ENCODE measurements at places on chromosomes 1 and 21. TPM values are rescaled to one million over a fixed set of nuclear protein-coding genes. Genes with fewer than 3 reads are reported as not detected.
A peak's percentile ranks its signal among the peaks of the same experiment; 100 is the strongest.

FMO4 gene
- 0.32 TPM for total RNA-seq

DNA sequence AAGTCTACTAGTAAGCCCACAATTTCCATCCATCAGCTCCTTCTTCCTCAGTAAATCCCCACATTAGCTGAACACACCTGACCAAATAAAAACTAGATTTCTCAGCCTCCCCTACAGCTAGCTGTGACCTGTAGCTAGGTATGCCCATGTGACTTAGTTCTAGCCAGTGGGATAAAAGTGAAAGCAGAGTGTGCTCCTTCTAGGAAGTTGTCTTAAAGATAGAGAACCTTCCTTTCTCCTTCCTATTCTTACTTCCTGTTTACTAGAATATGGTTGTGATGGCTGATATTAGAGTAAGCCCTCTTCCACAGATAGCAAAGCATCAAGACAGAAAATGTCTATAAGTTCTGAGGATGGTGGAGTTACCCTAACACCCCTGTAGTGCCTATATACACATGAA is 67.0 kb downstream of the PIK3R3 start:
- no peak for DNase-seq

MAP3K21 gene
- 6.4 TPM for total RNA-seq

DNA sequence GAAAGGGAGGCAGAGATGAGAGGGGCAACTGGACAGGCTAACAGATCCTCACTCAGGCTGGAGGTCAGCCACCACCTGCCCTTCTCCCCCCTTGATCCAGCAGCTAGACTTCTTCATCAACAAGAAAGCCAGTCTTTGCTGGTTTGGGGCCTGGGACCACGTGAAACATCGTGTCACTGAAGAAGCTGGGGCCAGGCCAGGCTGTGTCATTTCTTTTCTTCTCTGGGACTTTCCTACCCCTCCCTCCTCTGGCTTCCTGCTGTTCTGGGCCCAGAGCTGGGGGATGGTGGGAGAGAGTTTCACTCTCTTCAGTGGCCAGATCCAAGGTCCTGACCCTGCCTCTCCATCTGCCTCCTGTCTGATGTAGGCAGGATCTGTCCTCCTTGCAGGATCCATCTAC is 18.1 kb upstream of the SLC26A9 start:
- peak; percentile 27 for DNase-seq

DNA sequence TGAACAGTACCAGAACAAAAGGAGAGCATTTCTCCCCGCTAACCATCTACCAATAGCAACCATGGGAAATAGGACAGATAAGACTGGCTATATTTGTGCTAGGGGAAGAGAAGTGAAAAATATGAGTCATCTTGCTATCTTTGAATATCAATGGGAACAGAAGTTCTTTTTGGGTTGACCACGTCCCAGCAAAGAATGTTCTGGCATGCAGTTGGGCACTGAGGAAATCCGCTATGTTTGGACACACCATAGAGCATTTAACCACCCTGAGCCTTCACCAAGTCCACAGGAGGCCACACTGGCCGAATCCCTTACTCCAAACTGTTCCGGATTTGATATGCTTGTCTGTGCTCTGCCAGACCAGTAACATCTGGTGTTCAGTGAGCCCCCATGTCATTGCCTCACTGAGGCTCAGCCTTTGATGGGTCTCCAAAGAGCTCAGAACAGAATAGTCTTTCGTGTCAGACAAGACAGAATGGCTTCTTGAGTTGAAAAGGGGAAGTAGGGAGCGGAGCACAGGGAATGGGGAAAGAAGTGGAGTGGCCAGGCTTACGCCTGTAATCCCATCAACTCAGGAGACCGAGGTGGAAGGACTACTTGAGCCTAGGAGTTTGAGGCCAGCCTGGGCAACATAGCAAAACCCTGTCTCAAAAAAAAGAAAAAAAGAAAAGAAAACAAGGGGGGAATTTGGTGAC is 81.4 kb downstream of the SMYD2 start:
- DNase-seq: peak; percentile 18

- DNase-seq: no peak
Measured at GRCh38 chr1:161285521-161285920, 24.2 kb downstream of the MPZ start.

LPAR3 gene
- 4.1 TPM for total RNA-seq

- no peak for DNase-seq
Measured at GRCh38 chr1:147665521-147665920, 4.8 kb downstream of the ACP6 start.

DNA sequence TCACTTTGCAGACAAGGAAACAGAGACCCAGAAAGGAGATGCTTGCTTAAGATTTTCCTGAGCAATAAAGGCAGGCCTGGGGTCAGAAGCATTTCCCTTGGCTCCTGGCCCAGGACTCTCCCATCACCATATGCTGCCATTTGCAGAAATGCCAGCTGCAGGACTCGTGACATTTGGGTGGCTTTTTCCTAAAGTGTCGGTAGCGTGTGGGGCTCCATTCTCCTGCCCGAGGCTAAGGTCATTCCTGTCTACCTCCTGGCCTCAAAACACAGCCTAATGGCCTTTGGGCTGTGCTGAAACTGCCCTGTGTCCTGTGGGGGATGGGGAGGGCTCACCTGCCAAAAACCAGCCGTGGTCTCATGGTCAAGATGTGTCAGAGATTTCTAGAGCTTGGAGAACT is 216.1 kb upstream of the EDN2 start:
- no peak for DNase-seq

DNA sequence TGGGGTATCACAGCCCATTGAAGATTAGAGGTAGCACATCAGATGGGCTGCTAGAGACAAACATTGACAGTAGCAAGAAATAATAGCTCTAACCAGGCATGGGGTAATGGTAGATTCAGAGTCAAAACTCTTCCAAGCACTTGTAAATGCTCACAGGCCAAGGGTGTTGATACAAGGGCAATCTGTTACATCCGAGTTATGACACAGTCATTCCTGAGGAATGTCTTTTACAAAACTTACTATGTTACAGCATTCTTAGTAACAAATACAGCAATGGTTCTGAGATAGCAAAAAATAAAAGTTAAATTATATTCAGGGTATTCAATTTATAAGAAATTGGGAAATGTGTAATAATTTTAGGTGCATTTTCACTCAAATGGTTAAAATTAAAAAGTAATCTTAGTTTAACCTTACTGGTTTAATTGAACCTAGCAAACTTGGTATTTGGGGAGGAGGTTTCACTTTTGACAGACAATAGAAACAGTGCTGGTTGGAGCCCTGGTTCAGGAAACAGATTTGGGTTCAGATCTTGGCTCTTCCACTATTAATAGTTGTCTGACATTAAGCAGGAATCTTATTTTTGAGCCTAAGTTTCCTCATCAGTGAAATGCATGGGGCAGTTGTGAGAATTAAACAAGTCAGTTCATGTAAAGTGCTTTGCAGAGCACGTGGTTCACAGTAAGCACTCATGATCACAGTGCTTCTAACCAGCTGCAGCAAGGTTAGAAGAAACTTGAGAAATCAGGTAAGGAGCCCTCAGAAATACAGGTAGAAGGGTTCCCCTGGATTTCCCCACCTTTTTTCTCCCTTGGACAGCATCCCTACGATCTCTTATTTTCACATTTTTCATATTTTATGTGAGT is 4.4 kb downstream of the ST3GAL3 start:
- peak; percentile 74 for DNase-seq

DNA sequence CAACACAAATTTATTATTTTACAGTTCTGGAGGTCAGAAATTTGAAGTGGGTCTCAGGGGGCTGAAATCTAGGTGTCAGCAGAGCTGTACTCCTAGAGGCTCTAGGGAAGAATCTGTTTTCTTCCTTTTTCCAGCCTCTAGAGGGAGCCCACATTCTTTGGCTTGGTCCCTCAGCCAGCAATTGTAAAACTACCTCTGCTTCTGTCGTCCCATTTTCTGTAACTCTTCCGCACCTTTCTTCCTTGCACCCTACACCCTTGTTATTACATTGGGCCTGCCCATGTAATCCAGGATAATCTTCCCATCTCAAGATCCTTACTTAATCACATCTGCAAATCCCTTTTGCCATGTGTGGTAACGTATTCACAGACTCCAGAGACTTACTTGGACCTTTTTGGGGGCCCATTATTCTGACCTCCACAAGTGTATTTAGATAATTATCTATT is 24.8 kb upstream of the THEM4 start:
- peak; percentile 68 for DNase-seq

GRCh38 chr1:236748268-236748870 is 46.7 kb upstream of the MTR start:
- no peak for DNase-seq

GRCh38 chr1:89149229-89149628 is 23.3 kb upstream of the GBP2 start:
- DNase-seq: peak; percentile 47

DNA sequence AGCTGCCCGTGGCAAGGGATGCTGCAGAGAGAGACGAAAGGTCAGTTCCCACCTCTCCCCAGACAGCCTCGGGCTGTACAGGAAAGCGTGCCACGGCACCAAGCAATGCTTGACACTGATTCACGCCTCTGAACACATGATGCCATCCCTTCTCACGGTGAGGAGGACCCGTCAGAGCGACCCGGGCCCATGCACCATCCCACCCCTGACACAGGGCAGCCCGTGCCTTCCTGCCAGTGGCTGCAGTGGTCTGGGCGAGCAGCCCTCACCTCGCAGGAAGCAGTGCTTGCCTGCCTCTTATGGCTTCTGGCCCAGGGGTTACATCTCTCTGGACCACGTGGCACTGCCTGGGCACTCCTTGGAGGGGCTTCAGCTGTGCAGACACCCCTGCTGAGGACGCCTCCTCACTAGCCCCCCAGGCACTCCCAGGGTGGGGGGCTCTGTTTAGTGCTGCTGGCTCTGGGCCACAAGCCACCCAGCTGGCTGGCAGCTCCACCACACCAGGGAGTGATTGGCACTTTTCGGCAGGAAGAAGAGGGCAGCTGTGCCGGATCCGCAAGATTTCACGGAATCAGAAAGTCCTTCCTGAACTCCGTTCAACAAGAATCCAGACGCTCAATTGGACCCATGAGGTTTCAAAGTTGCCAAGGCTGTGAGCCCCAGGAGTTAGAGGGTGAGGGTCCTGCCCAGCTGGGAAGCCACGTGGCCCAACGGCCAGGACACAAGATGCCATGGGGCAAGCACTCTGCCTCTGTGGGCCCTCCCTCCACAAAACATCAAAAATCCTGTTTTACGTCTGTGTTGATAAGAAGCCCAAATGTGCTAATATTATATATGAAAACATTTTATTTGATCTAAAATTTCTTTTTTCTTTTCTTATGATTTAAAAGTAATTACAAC is 34.8 kb upstream of the SLC19A1 start:
- no peak for DNase-seq

DNA sequence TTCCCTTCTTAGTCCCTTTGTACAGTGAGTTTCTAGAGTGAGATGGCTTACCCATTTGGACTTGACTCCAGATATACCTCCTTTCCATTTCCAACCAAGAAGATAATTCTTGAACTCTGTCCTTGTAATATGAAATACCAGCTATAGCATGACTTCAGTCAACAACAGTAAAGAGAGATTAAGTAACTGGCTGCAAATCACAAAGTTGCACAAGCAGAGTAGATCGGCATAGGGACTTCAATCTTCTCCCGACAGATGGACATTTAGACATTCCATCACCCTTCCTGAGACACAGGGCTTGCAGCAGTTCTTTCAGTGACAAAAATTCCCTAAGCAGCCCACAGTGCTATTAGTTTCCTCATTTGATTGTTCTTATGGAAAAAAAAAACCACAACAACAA is 44.6 kb downstream of the JAK1 start:
- no peak for DNase-seq

- DNase-seq: no peak
Measured at GRCh38 chr21:18443085-18443484, 39.5 kb upstream of the TMPRSS15 start.

Measured in HT1080 (cell line).